Smooth muscle cell of the pulmonary artery (primary cell): ENCODE measurements at places on chromosomes 3 and 15. TPM values are rescaled to one million over a fixed set of nuclear protein-coding genes. Genes with fewer than 3 reads are reported as not detected.

Gene SAMD7
- total RNA-seq = not detected in 2 replicates

Gene CLDN11
- total RNA-seq = 50.9 and 183 TPM in 2 replicates

Gene TGM4
- total RNA-seq = not detected in 2 replicates

Gene LARP6
- 51.3 and 52.6 TPM in 2 replicates for total RNA-seq

Gene ST3GAL6
- total RNA-seq = 6.4 and 19.9 TPM in 2 replicates

Gene CHDH
- total RNA-seq = 0.03 and 0.07 TPM in 2 replicates

Gene RBPMS2
- total RNA-seq = 0.07 TPM in 1 of 2 replicates, not detected in the other

Gene DAZL
- total RNA-seq = not detected in 2 replicates

Gene CD276
- total RNA-seq = 198 and 230 TPM in 2 replicates

Gene WDR72
- total RNA-seq = not detected in 2 replicates

Gene COPG1
- 313 and 371 TPM in 2 replicates for total RNA-seq

Gene SMCO1
- not detected in 2 replicates for total RNA-seq

Gene RLBP1
- not detected in 2 replicates for total RNA-seq

Gene GPR171
- total RNA-seq = not detected in 2 replicates

Gene CFAP161
- total RNA-seq = 0.10 TPM in 1 of 2 replicates, not detected in the other

Gene TMCO5A
- total RNA-seq = not detected in 2 replicates

Gene LPCAT4
- 10.0 and 19.6 TPM in 2 replicates for total RNA-seq

Gene MED12L
- total RNA-seq = 0.17 and 1.0 TPM in 2 replicates

Gene LNP1
- 1.6 and 2.9 TPM in 2 replicates for total RNA-seq

Gene PCSK6
- 1.0 and 1.1 TPM in 2 replicates for total RNA-seq

Gene GPX1
- total RNA-seq = 122 and 194 TPM in 2 replicates

Gene EOMES
- not detected in 2 replicates for total RNA-seq

Gene KCNH8
- total RNA-seq = not detected in 2 replicates
